T-helper 17 cell (primary cell): ENCODE measurements at places on chromosomes 7 and 10.

GRCh38 chr10:8967061-8967460 lies 912.6 kb downstream of the GATA3 start:
- no peak for DNase-seq

DNA sequence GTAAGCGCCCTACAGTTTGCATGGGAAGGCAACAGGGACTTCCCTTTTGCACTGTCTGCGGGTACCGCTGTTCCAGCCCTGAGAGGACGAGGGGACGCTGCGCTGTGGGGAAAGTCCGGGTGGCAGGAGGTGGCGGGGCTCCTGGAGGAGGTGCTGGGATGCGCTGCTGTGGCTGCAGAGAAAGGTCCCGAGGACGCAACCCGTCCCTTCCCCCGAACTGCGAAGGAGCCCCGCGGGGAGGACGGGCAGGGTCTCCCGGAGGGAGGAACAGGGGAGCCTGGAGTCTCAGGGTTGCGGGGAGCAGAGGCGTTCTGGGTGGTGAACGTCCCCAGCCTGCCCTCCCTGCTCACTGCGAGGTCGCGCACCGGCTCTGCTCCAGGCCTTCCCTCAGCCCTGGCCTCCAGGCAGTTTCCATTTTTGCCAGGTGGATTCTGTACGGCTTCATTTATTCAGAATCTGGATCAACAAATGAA lies 91.6 kb downstream of the CXCL12 start:
- DNase-seq, result no peak

DNA sequence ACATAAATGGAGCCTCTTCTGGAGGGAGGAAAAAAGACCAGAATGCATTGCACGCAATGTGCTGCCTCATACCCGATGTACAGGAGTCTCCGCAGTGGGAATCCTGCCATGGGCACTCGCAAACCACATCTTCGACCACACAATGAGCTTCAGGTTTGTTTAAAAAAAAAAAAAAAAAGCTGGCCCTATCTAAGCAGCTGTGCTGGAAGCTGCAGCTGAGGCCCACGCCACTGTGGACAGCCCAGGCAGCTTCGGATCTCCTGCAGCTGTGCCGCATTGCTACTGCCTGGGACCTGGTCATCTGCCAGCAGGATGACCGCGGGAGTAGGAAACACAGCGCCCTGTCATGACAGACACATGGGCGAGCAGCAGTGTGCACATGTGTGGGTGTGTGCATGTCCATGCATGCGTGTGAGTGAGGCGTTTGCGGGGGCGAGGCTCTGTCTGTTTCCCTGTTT lies 26.0 kb downstream of the EN2 start:
- DNase-seq, result no peak

DNA sequence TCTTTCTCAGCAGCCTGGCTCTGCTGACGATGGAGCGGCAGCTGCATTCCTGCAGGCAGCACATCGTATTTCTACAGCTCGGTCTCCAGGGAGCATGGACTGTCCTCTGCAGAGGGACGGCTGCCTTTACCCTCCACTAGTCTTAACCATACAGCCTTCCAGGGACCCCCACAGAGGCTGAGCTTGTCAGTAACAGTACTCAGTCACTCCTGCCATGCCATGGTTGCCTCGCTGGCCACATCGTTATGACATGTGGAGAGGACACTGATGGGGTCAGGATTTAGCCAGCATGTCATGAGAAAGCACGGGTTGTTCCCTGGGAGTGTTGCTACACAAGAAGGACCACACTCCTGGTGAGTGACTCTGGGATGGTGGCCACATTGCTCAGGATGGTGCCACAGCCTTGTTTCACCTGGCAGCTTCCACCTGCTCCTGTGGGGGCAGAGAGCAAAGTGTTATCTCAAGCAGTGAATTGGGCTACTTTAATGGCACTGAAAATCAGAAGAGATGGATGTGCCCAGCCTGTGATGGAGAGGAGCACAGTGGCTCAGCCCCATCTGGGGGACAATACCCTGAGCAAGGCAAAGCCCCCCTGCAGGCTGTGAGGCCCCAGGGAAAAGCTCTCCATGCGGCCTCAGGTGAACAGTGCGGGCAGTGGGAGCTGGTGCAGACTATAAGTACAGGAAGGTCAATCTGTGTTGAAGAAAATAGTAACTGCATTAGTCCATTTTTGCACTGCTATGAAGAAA lies 443.9 kb downstream of the TCERG1L start:
- DNase-seq, result no peak

GRCh38 chr10:15796762-15797161 lies 63.5 kb downstream of the MINDY3 start:
- no peak for DNase-seq

DNA sequence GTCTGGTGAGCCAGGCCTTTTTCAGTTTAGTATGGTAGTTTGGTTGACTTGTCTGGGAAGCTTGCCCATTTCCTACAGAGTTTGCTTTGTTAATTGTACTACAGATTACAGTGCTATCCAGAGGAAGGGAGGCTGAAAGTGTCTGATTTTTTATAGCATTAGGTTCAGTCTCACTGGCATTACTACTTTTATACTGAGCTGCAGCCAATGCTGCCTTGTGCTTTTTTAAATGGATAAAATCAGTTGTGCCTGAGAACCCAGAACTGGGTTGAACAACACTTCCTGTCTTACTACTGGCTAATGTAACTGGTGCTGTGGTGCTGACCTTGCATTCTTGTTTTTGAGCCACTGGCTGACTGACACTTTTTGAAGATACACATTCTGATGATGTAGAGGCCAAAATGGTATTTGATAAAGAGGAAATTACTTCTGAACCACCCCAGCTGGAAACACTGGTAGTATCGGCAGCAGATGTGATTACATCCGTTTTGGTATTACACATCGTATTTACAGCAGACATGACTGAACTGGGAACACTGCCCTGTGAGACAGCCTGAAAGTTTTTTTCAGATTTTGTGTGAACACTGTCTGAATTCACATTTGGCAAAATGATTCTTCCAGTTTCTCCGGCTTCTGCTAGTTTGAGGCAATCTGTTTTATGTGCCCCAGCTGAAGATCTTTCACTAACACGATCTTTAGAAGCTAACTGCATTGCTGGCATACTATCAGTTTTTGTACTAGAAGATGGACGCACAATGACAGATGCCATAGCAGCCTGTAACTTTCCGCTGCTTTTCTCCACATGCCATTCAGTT lies 74.1 kb downstream of the NRBF2 start:
- no peak for DNase-seq

DNA sequence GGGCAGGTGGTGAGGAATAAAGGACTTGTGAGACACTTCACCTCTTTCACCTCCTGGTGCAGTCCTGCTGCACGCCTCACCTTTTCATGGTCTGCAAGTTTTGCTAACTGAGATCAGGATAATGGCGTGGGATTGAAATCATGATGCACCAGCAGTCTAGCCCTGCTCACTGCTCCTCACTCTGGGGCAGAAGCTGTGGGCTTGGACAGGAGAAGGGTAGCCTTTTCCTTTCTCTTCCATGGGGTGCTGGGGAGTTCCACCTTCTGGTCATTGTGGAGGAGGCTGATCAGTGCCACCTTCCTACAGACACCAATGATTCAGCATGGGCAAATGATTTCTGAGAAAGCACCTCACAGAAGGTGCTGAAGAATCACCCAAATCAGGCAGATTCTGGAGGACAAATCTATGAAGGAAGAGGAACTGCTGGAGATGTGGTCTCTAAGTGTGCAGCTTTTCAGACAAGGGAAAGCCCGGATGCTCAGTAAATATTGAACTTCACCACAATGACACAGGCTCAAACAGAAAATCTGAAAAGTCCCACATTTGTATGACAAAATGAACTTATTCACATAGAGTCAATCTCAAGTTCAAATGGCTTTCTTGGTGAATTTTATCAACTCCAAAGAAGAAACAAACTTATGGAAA lies 19.7 kb downstream of the MBL2 start:
- DNase-seq, result no peak

- no peak for DNase-seq
Measured at GRCh38 chr10:102384606-102385429, 10.7 kb upstream of the NFKB2 start.

DNA sequence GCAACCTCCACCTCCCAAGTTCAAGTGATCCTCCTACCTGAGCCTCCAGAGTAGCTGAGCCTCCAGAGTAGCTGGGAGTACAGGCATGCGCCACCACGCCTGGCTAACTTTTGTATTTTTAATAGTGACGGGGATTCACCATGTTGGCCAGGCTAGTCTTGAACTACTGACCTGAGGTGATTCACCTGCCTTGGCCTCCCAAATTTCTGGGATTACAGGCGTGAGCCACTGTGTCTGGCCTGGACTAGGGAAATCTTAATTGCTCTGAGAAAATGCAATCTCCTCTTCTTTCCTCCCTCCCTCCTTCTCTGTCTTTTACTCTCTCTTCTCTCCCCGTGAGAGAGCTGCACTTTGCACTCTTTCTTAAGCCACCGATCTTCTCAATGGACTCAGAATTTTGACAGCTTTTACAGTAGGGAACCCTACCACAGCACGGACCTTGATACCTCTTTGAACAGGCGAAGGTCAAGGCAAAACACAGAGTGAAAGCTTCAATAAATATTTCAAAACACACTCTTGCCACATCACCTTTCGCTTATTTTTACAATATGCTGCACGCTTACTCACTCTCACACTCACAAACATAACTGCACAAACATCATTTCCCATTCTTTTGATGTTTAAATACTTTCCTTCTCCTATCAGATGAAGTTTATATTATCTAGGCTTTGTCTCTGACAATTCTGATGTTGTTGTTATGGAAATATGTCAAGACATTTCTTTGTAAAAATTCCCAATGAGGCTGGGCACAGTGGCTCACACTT lies 173.4 kb upstream of the NRP1 start:
- DNase-seq, result no peak

- DNase-seq, result no peak
Measured at GRCh38 chr10:127216786-127217185, 20.4 kb upstream of the INSYN2A start.

- DNase-seq, result no peak
Measured at GRCh38 chr7:134632937-134633540, 13.6 kb upstream of the BPGM start.
